GM23248 (cell line): ENCODE measurements at places on chromosomes 5 and 9. TPM values are rescaled to one million over a fixed set of nuclear protein-coding genes. Genes with fewer than 3 reads are reported as not detected.
A peak's percentile ranks its signal among the peaks of the same experiment; 100 is the strongest.

CLINT1 gene
- polyA plus RNA-seq = 68.4 and 69.3 TPM in 2 replicates

SMIM33 gene
- not detected in 2 replicates for polyA plus RNA-seq

IL4 gene
- 0.34 TPM in 1 of 2 replicates, not detected in the other for polyA plus RNA-seq

- H3K4me3 ChIP-seq = peak overlapping the region; percentile 81
- no peaks in the 10 kb centered on the region for H3K27me3 ChIP-seq
- peaks cover 33% of the 10 kb centered on the region for H3K4me1 ChIP-seq
- no peak for DNase-seq
- H3K27ac ChIP-seq = 0 out of 2 replicates have a peak overlapping the region, but pooled peaks have one; percentile 99
Measured at GRCh38 chr5:132228241-132229035, 785 bp upstream of the P4HA2 start.

- no peak overlapping the region for H3K4me3 ChIP-seq
- no peak for DNase-seq
- no peaks in the 10 kb centered on the region for H3K27me3 ChIP-seq
- no peak overlapping the region for H3K27ac ChIP-seq
- no peaks in the 10 kb centered on the region for H3K36me3 ChIP-seq
Measured at GRCh38 chr9:114697951-114698351, 16.0 kb upstream of the TEX48 start.

- no peaks in the 10 kb centered on the region for H3K4me1 ChIP-seq
- no peak overlapping the region for H3K4me3 ChIP-seq
- DNase-seq = no peak
- H3K27ac ChIP-seq = no peak overlapping the region
- H3K36me3 ChIP-seq = no peaks in the 10 kb centered on the region
Measured at GRCh38 chr5:64822320-64822719, 53.6 kb downstream of the CWC27 start.

DNA sequence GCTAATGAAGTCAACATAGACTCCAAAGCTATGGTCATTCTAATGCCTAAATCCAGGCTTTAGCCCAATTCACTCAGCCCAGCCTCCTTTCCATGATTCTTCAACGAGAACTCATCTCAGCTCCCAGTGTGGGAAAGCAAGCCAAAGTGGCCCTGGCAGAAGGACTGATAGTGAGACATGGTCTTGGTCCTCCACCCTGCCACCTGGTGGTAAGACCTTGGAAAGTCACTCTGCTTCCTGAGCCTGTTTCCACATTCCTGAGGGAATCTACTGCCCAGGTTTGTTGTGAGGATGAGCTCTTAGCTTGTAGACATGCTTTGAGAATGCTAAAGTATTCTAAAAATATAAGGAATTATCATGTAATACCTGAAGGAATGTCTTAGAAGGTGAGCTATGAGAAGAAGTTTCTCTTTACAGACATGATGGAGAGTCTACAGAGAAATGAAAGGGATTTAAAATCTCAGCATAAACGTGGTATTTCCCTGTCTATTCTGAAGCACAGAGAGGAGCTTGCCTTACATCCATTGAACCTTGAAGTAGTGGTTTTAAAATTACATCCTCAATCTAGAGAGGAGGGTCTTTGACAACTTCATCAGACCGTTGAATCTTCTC lies 173.5 kb downstream of the TRIM32 start:
- DNase-seq = peak; percentile 79
- H3K4me1 ChIP-seq = no peaks in the 10 kb centered on the region
- no peaks in the 10 kb centered on the region; the same call in 1 of the 2 replicates for H3K27me3 ChIP-seq
- H3K36me3 ChIP-seq = no peaks in the 10 kb centered on the region

- peaks cover 36% of the 10 kb centered on the region for H3K4me1 ChIP-seq
- no peaks in the 10 kb centered on the region for H3K27me3 ChIP-seq
- peak; percentile 48 for DNase-seq
Measured at GRCh38 chr9:129666575-129666974, 1.1 kb downstream of the PRRX2 start.

DNA sequence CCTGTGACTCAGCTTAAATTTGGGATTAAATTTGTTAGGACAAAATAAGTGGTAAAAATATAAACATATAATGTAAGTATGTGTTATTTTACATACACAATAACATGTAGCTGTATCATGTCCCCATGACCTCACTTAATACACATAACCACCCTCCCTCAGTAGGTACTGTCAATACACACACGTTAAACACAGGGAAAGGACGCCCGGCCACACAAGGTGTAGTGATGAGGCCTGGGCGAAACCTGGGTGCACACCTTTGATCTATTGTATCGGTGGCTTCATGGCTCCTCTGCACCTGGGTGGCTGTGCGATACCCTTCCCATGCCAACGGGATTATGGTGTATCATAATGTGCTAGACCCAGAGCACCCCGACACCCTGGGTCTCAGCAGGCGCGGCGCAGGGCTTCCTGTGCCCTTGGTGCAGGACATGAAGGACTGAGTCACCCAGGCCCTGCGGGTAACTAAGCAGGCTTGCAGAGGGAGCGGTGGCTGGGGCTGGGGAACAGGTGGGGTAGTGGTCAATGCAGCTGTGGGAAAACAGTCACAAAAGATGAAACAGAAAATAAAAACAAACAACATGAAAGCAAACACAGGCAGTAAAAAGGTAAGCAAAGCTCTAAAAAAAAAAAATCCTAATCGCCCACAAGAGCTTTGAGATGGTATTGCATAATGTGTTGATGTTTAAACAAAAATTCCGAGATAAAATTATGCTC lies 127.5 kb upstream of the RETREG1 start:
- H3K36me3 ChIP-seq = no peaks in the 10 kb centered on the region; the same call in 1 of the 2 replicates
- no peak overlapping the region for H3K4me3 ChIP-seq
- DNase-seq = no peak
- H3K4me1 ChIP-seq = peaks cover 17% of the 10 kb centered on the region

DNA sequence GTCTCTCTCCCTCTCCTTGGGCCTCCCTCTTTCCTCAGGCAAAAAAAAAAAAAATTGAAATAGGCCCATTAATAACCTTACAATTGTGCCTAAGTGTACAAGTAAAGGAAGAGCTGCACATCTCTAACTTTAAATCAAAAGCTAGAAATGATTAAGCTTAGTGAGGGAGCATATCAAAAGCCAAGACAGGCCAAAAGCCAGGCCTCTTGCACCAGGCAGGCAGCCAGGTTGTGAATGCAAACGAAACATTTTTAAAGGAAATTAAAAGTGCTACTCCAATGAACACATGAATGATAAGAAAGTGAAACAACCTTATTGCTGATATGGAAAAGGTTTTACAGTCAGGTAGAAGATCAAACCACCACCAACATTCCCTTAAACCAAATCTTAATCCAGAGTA lies 383.4 kb downstream of the KIAA0825 start:
- H3K27me3 ChIP-seq = no peaks in the 10 kb centered on the region
- peaks cover 9% of the 10 kb centered on the region for H3K4me1 ChIP-seq
- no peak for DNase-seq
- H3K4me3 ChIP-seq = no peak overlapping the region
- no peak overlapping the region for H3K27ac ChIP-seq

GRCh38 chr5:24232929-24233498 lies 411.8 kb downstream of the CDH10 start:
- H3K27ac ChIP-seq = no peak overlapping the region
- H3K27me3 ChIP-seq = no peaks in the 10 kb centered on the region
- H3K36me3 ChIP-seq = no peaks in the 10 kb centered on the region
- no peaks in the 10 kb centered on the region for H3K4me1 ChIP-seq

DNA sequence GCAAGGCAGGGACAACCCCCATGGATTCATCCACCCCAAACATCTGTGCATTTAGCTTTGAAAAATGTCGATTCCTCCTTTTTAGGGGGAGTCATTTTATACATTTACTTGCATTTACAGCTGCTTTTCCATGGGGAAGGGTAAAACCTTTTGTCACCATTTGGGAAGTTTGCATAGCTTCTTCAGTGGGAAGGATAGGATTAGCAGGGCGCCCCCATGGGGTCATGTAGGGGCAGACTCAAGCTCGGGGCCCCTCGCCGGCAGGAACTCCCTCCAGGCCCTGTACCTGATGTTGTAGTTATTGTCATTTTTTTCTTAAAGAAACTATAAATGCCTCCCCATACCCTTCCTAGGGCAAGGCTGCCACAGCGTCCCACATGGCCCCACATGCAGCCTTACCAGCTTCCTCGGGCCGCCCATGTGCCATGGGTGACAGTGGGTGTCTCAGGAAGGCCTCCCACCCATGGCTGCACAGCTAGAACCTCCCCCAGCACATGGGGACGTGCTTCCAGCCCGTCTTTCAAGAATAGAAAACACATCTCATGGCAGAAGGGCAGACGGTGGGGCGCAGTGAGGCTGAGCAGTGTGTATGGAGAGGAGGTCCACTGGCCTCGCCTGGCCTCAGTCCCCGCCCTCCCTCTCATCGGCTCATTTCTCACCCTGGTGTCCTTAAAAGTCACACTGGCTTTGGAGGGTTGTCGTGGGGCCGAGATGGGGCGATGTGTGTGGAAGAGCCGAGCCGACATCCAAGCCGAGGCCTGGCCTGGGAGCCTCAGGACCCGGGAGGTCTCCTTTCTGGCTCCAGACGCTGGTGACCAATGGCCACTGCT lies 76.1 kb upstream of the OTULINL start:
- H3K27ac ChIP-seq = 0 out of 2 replicates have a peak overlapping the region, but pooled peaks have one; percentile 14
- no peaks in the 10 kb centered on the region for H3K4me1 ChIP-seq
- H3K4me3 ChIP-seq = no peak overlapping the region
- no peak for DNase-seq
- no peaks in the 10 kb centered on the region for H3K27me3 ChIP-seq
- H3K36me3 ChIP-seq = peaks cover 72% of the 10 kb centered on the region

DNA sequence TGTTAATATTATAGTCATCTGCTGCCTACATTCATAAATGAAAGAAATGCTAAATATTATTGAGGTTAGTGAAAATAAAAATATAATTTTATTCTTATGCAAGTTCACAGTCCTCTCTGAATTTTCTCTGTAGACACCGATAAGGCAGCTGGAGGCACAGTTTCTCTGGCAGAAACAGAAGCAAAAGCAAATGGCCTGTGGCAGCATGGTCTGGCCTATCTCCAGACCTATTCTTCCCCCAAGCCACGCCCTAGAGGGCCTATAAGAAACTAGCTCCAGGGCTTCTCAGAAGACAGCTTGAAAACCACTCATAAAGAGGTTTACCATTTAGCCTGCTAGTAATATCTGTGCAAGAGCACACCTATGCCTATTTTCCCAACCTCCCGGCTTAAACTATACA lies 28.4 kb downstream of the MRPS27 start:
- no peak overlapping the region for H3K4me3 ChIP-seq
- DNase-seq = no peak
- H3K4me1 ChIP-seq = no peaks in the 10 kb centered on the region
- no peak overlapping the region for H3K27ac ChIP-seq
- H3K27me3 ChIP-seq = no peaks in the 10 kb centered on the region
